Smooth muscle cell of trachea (primary cell): ENCODE measurements at places on chromosomes 5 and 9. TPM values are rescaled to one million over a fixed set of nuclear protein-coding genes. Genes with fewer than 3 reads are reported as not detected.

RASGRF2 gene
- total RNA-seq = 7.7 and 9.1 TPM in 2 replicates

PDGFRB gene
- 126 and 239 TPM in 2 replicates for total RNA-seq

FREM1 gene
- total RNA-seq = 0.15 and 0.17 TPM in 2 replicates

CD72 gene
- total RNA-seq = 2.0 and 3.5 TPM in 2 replicates

CCDC187 gene
- total RNA-seq = under 0.01 and 0.17 TPM in 2 replicates

GNA14 gene
- total RNA-seq = 0.15 and 0.50 TPM in 2 replicates

ORM2 gene
- not detected in 2 replicates for total RNA-seq

PCDHGC5 gene
- total RNA-seq = 7.9 and 8.1 TPM in 2 replicates

DAP gene
- total RNA-seq = 54.9 and 74.9 TPM in 2 replicates

NPM1 gene
- 947 and 1,888 TPM in 2 replicates for total RNA-seq

FBXL7 gene
- total RNA-seq = 7.3 and 8.3 TPM in 2 replicates

JAKMIP2 gene
- total RNA-seq = 0.50 and 2.6 TPM in 2 replicates

SPINK6 gene
- total RNA-seq = not detected in 2 replicates

SUB1 gene
- 148 and 427 TPM in 2 replicates for total RNA-seq

SSBP2 gene
- total RNA-seq = 41.7 and 50.3 TPM in 2 replicates

SPINK14 gene
- total RNA-seq = not detected in 2 replicates

RNF180 gene
- total RNA-seq = 0.83 and 2.0 TPM in 2 replicates

SLC2A6 gene
- 13.2 and 14.1 TPM in 2 replicates for total RNA-seq

NUTM2F gene
- not detected in 2 replicates for total RNA-seq

ZNF354C gene
- total RNA-seq = 7.9 and 10.3 TPM in 2 replicates

IFNA2 gene
- not detected in 2 replicates for total RNA-seq

TNFSF8 gene
- total RNA-seq = not detected in 2 replicates

MORN5 gene
- not detected in 2 replicates for total RNA-seq

PCDHGB4 gene
- total RNA-seq = 21.5 and 38.4 TPM in 2 replicates

ROR2 gene
- 20.9 and 29.8 TPM in 2 replicates for total RNA-seq

SLC6A19 gene
- not detected in 2 replicates for total RNA-seq

ZNF366 gene
- under 0.01 TPM in 1 of 2 replicates, not detected in the other for total RNA-seq

ARL14EPL gene
- total RNA-seq = not detected in 2 replicates

HAVCR1 gene
- total RNA-seq = 0.17 TPM in 1 of 2 replicates, not detected in the other

LOX gene
- total RNA-seq = 53.8 and 66.2 TPM in 2 replicates

BTNL3 gene
- total RNA-seq = not detected in 2 replicates

SLC34A3 gene
- under 0.01 TPM in 1 of 2 replicates, not detected in the other for total RNA-seq

ENTPD2 gene
- not detected in 2 replicates for total RNA-seq

TMEM215 gene
- not detected in 2 replicates for total RNA-seq

TEX53 gene
- total RNA-seq = not detected in 2 replicates

BOD1 gene
- total RNA-seq = 74.0 and 83.9 TPM in 2 replicates

PCDHB6 gene
- total RNA-seq = 0.33 TPM in 1 of 2 replicates, not detected in the other

SH3RF2 gene
- total RNA-seq = 1.0 and 1.2 TPM in 2 replicates

SH3TC2 gene
- 1.5 and 3.3 TPM in 2 replicates for total RNA-seq

TRAPPC13 gene
- 18.7 and 36.1 TPM in 2 replicates for total RNA-seq

LHX3 gene
- total RNA-seq = under 0.01 TPM in 1 of 2 replicates, not detected in the other

TXNDC8 gene
- 1.9 TPM in 1 of 2 replicates, not detected in the other for total RNA-seq

ELAVL2 gene
- total RNA-seq = 0.15 and 0.17 TPM in 2 replicates

AUH gene
- 41.8 and 43.6 TPM in 2 replicates for total RNA-seq

AFAP1L1 gene
- 5.1 TPM in 2 replicates for total RNA-seq

ZSWIM6 gene
- total RNA-seq = 10.4 and 11.5 TPM in 2 replicates
